ENCODE measurements at places on chromosomes 13 and 19.

DNA sequence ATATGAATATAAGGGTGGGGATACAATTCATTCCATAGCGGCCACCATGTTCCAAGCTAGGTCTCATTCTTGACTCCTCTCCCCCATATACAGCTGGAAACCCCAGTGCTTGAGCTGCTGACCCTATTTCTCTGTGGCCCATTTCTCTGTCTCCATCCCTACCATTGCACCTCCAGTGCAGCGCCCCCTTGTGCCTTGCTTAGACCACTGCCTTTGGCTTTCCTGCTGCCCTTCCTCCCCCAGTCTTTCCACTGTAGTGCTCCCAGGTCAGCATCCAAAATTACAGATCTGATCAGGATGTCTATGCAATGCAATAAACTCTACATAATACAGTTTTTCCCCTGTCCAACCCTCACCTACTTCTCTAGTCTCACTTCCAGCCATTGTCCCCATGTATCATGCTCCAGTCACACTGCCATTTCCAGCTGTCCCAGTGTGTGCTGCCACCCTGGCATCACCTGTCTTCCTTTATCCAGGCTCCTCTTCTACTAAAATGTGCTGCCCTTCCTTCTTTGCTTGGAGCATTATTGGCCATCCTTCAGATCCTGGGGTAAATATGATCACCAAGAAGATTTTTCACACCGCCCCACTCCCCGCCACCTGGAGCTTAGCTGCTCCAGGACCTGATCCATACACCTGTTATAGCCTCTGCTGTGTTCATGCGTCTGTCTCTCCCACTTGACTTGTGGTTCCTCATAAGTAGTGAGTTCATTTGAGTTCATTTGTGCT, 199.4 kb upstream of the IPO5 start:
- H3K4me3 ChIP-seq, result no peak overlapping the region
- no peak overlapping the region for H3K27ac ChIP-seq
- H3K36me3 ChIP-seq, result no peaks in the 10 kb centered on the region
- H3K4me1 ChIP-seq, result no peaks in the 10 kb centered on the region

DNA sequence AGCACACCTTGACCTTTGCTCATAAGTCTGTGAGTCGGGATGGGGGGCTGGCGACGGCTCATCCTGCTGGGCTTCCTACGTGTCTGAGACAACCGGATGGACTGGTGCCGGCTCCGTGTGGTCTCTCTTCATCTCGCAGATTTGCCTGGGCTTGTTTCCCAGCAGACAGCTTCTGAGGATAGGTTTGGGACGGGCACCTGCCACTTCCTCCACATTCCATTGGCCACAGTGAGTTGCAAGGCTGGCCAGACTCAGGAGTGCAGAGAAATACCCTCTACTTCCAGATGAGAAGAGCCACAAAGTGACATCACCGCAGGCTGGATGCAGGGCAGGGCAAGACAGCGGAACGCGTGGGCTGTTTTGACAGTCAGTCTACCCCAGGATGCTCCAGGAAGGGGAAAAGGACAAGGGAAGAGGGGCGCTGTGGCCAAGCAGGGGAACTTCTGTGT, 48.1 kb downstream of the IRS2 start:
- H3K27me3 ChIP-seq, result peaks cover 17% of the 10 kb centered on the region
- peaks cover 10% of the 10 kb centered on the region for H3K4me1 ChIP-seq
- no peak for DNase-seq

DNA sequence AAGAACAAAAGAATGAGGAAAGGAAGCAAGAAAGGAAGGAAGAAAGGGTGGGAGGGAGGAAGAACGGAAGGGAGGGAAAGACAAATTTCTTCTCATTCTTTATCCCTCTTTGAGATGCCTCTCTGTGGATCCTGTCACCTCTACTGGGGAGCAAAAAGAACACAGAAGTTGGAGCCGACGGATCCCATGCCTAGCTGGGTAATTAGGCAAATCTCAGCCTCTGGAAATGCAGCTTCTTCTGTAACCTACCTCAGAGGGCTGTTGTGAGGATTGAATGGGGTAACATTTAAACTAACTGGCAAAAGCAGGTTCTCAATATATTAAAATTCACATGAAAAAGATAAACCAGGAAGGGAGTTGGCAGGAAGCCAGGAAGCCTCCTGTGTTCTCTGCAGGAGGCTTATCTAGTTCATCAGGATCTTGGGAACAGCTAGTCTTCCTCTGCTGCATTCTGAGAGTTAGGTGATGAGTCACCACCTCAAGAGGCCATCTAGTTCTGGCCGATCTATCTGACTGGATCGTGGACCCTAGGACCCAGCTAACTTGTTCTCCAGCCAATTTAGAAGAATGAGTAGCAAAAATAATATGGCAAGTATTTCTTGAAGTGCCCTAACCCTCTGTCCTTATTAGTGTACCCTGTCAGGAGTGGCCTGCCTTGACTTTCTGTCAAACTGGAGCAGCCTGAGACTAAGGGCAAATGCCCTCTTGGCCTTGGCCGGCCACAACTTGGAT, 15.2 kb upstream of the CPB2 start:
- H3K36me3 ChIP-seq, result peaks cover 4% of the 10 kb centered on the region
- H3K27me3 ChIP-seq, result peaks cover 12% of the 10 kb centered on the region
- H3K4me1 ChIP-seq, result peaks cover 8% of the 10 kb centered on the region
- no peak overlapping the region for H3K4me3 ChIP-seq

DNA sequence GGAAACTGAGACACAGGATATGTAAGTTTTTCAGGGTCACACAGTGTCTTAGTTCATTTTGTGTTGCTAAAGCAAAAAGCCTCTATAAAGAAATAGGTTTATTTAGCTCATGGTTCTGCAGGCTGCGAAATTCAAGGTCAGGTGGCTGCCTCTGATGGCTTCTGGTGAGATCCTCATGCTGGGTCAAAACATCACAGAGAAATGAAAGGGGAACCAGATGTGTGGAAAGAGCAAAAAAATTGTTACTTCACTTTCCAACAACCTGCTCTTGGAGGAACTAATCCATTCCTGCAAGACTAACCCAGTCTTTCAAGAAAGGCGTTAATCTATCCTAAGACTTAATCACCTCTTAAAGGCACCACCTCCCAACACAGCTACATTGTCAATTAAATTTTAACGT, 64.2 kb upstream of the UBL3 start:
- H3K27me3 ChIP-seq, result peaks cover 6% of the 10 kb centered on the region
- no peaks in the 10 kb centered on the region for H3K36me3 ChIP-seq

DNA sequence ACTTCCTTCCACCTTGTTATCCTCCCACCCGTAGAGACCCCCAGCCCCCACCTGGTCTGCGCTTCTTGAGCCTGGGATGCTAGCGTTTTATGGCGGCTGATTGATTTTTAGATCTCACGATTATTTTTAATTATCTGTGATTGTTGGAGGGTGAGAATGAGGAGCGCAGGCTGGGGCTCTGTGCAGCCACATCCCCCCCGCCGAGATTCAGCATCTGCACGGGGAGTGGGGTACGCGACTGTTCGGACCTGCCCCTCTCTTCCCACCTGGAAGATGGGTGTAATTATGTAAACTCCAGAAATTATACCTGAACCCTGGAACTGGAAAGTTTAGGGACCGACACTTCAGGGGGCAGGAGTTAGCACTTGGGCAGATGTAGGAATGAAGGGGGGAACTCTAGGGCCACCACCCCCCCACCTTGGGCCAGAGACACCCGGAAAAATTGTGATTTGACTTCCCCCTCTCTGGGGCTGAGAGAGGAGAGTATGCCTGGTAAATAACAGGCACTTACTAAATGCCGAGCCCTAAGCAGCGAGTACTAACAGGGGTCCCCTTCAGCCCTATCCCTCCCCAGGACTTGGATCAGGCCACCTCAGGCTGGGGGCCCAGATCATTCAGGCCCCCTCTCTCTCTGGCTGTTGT, 1.8 kb upstream of the ONECUT3 start:
- peaks cover 2% of the 10 kb centered on the region for H3K36me3 ChIP-seq
- H3K4me1 ChIP-seq, result peaks cover 21% of the 10 kb centered on the region
- H3K27ac ChIP-seq, result no peak overlapping the region
- peaks cover 55% of the 10 kb centered on the region for H3K27me3 ChIP-seq
- H3K4me3 ChIP-seq, result no peak overlapping the region

- no peak for DNase-seq
- H3K4me3 ChIP-seq, result no peak overlapping the region
- peaks cover 9% of the 10 kb centered on the region for H3K36me3 ChIP-seq
- H3K27me3 ChIP-seq, result no peaks in the 10 kb centered on the region
These were observed 51.5 kb downstream of the RASA3 start for GRCh38 chr13:114080739-114081561.

- no peaks in the 10 kb centered on the region for H3K27me3 ChIP-seq
- peaks cover 67% of the 10 kb centered on the region for H3K36me3 ChIP-seq
- no peak for DNase-seq
These were observed 5.3 kb downstream of the PTBP1 start for GRCh38 chr19:802498-803098.

- H3K36me3 ChIP-seq, result no peaks in the 10 kb centered on the region
- peaks cover 5% of the 10 kb centered on the region for H3K27me3 ChIP-seq
- no peak for DNase-seq
- peaks cover 12% of the 10 kb centered on the region for H3K4me1 ChIP-seq
- H3K4me3 ChIP-seq, result no peak overlapping the region
These were observed 30.2 kb upstream of the CD33 start for GRCh38 chr19:51194527-51195315.

- DNase-seq, result peak; percentile 85
- H3K27ac ChIP-seq, result peak overlapping the region; percentile 21
- peak overlapping the region; percentile 78 for H3K4me3 ChIP-seq
- H3K4me1 ChIP-seq, result peaks cover 18% of the 10 kb centered on the region
These were observed 990 bp downstream of the LMTK3 start for GRCh38 chr19:48510421-48511268.

- no peak overlapping the region for H3K4me3 ChIP-seq
- no peak overlapping the region for H3K27ac ChIP-seq
- H3K4me1 ChIP-seq, result peaks cover 11% of the 10 kb centered on the region
- DNase-seq, result peak; percentile 39
- H3K27me3 ChIP-seq, result peaks cover 4% of the 10 kb centered on the region
These were observed 533.0 kb downstream of the MYO16 start for GRCh38 chr13:109162248-109163036.

DNA sequence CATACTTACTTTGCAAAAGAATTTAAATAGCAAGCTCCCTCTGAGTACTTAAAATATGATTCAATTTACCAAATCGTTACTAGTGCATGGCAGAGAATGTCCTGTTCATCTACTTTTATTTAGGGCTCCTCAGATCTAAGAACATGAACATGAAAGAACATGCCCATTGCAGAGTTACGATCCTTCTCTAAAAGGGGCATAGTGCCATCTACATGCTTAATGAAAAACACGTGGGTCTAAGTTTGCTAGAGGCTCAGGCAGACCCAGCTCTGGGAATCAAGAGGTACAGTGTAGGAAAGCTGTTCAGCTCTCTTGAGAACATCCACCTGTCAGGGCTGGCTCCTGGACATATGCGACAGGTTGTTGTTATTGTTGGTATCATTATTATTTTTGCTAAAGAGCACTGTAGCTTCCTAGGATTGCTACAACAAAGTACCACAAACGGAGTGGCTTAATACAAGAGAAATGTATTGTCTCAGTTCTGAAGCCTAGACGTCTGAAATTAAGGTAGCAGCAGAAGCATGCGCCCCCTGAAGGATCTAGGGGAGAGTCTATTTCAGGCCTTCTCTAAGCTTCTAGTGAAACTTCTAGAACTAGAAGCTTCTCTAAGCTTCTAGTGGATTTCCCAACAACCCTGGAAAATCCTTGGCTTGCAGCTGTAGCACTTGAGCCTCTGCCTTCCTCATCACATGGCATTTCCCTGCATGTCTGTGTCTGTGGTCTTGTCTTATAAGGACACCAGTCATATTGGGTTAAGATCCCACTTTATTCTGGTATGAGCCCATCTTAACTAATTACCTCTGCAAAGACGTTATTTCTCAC, 133.9 kb downstream of the DCT start:
- H3K4me3 ChIP-seq, result no peak overlapping the region
- H3K27ac ChIP-seq, result no peak overlapping the region
- no peaks in the 10 kb centered on the region for H3K36me3 ChIP-seq
- peaks cover 4% of the 10 kb centered on the region for H3K27me3 ChIP-seq

DNA sequence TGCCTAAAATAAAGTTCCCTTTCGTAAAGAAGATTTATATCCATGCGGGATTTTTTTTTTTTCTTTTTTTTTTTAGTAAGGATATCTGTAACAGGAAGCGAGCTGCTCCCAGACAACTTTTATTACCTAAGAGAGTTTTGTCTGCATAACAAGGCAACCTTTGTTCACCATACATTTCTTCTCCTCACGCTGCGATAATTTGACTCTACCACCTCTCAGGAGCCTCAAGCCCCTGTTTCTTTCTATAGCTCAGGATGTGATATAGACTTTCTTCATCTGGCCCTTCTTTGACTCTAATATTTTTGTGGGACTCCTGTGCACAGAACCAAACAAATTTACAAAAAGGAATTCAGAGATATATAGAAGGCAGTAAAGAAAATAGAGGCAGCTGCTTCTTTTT, 1053.7 kb upstream of the SPRY2 start:
- no peaks in the 10 kb centered on the region for H3K36me3 ChIP-seq
- no peaks in the 10 kb centered on the region for H3K27me3 ChIP-seq
- H3K4me3 ChIP-seq, result no peak overlapping the region
- DNase-seq, result no peak
- no peaks in the 10 kb centered on the region for H3K4me1 ChIP-seq

DNA sequence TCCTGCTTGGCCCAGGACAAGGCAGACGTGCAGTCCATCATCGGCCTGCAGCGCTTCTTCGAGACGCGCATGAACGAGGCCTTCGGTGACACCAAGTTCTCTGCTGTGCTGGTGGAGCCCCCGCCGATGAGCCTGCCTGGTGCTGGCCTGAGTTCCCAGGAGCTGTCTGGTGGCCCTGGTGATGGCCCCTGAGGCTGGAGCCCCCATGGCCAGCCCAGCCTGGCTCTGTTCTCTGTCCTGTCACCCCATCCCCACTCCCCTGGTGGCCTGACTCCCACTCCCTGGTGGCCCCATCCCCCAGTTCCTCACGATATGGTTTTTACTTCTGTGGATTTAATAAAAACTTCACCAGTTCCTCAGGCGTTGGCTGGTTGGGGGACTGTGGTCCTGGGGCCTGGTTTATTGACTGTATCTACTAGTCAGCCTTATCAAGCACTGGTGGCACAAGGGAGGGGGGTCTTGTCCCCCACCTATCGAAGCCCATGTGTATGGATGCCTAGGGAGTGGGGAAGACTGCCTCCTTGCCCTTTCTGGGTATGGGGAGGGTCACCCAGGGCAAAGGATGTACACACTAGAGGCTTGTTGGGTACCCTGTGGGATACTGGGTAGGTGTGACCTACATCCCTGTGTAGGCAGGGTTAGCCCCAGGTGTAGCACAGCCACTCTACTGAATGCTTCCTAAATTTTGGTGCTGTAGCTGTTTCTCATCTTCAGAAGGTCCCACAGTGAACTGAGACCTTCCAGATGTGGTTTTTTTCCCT, 4.4 kb downstream of the CHMP2A start:
- no peak overlapping the region for H3K4me3 ChIP-seq
- H3K27me3 ChIP-seq, result no peaks in the 10 kb centered on the region
- peaks cover 48% of the 10 kb centered on the region for H3K4me1 ChIP-seq
- no peak overlapping the region for H3K27ac ChIP-seq

GRCh38 chr13:42066542-42066941, 18.1 kb downstream of the DGKH start:
- H3K4me1 ChIP-seq, result peaks cover 20% of the 10 kb centered on the region
- no peak overlapping the region for H3K4me3 ChIP-seq
- H3K27me3 ChIP-seq, result no peaks in the 10 kb centered on the region
- DNase-seq, result no peak
- H3K27ac ChIP-seq, result no peak overlapping the region
- H3K36me3 ChIP-seq, result peaks cover 37% of the 10 kb centered on the region

GRCh38 chr13:104949840-104950740, 1585.4 kb downstream of the EFNB2 start:
- H3K4me1 ChIP-seq, result peaks cover 4% of the 10 kb centered on the region
- no peak for DNase-seq
- no peaks in the 10 kb centered on the region for H3K27me3 ChIP-seq

GRCh38 chr13:112697756-112698655, 8.2 kb downstream of the ATP11A start:
- H3K27me3 ChIP-seq, result no peaks in the 10 kb centered on the region
- no peak overlapping the region for H3K27ac ChIP-seq
- H3K4me1 ChIP-seq, result peaks cover 19% of the 10 kb centered on the region
- DNase-seq, result no peak
- H3K36me3 ChIP-seq, result no peaks in the 10 kb centered on the region

Measured in activated CD8-positive, alpha-beta T cell treated with anti-CD3 and anti-CD28 coated beads, Interleukin-2, amount 10 ng/mL, durations not matched to agents 7 days and 5 days (primary cell).